NK-92 treated with Interleukin-12 subunit alpha and Interleukin-12 subunit beta, amount 100 ng/mL, for 24 hours (cell line): ENCODE measurements at places on chromosomes 13 and 19.

DNA sequence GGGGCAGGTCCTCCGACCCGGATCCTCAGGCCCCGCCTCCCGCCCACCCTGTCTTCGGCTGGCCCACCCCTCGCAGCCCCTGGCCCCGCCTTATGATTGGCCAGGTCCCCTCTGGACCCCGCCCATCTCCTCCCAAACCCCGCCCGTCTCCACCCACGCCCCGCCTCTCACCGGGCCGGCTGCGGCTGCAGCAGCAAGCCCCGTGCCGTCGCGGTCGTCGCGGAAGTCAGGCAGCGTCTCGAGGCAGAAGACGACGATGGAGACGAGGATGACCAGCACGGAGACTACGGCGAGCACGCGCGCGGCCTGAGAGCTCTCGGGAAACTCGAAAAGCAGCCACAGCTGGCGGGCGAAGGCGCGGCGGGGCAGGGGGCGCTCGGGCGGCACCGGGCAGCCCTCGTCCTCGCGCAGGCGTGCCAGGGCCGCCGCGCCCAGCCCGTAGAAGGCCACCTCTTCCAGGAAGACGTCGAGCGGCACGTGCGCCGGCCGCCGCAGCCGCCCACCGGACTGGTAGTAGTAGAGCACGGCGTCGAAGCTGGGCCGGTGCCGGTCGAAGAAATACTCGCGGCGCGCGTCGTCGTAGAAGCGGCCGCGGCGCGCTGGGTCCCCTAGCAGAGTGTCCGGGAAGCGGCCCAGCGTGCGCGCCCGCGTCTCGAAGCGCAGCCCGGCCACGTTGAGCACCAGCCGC is 495 bp downstream of the KCNA7 start:
- DNase-seq = no peak

- peak; percentile 68 for DNase-seq
Observed at GRCh38 chr19:29623726-29624488, 17.8 kb downstream of the POP4 start.

DNA sequence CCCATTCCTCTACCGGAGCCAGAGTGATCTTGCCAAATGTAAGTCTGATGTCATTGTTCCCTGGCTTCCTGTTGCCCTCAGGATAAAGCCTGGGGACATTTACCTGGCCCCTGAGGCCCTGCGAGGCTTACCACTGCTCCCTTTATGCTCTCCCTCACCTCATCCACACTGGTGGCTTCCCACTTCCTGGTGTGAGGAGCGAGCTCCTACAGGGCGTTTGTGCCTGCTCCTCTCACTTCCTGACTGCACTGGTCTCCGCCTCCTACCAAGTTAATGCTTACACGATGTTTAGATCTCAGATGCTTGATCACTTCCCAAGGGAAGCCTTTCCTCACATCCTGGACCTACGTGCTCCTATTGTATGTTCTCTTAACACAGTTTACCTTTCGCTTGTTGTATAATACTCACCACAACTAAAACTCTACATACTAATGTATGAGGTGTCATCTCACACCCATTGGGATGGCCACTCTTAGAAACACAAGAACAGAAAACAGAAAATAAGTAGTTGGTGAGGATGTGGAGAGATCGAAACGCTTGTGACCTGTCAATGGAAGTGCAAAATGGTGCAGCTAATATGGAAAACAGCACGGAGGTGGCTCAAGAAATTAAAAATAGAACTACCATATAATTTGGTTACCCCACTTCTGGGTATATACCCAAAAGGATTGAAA is 177.6 kb downstream of the SHISA2 start:
- no peak for DNase-seq

DNA sequence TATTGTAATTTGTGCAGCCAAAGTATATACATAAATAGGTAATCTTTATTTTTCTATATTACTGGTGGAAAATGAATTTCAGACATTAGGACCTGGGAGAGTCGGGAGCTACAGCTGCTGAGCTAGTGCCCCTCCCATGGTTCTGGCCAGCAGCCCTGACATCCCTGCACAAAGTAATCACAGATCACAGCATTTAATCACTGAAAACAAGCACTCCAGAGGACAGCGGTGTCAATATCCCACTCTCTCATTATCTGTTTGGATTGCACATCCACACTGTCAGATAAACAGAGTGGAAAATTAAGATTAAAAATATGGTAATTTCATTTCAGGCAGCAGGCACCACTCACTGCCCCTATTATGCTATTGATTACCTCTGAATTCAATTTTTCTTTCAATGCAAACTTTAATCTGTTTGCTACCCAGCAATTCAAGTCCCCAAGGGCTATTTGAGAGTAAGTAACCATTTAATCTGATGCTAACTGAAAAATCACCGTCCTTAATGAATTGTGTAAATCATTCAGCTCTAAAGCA is 254.1 kb upstream of the SOX21 start:
- DNase-seq = no peak

GRCh38 chr13:110572778-110573118 is 11.2 kb upstream of the RAB20 start:
- no peak for DNase-seq

DNA sequence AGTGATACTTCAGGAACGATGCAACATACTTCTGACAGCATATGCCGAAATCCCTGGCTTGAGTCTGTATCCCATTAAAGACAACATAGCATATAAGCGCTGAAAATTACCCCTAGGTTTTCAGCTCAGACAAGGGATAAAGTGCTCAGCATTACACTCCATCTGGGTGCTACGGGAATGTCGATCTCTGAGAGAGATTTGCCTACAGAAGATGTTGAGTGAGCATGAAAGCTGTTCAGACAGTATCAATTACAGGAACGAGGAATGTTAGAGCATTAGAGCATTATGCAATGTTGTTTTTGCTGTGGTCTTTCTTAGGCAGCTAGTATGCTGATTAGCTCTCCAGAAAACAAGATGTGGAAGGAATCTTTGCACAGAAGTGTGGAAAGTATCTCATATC is 484.5 kb downstream of the LIG4 start:
- no peak for DNase-seq

- DNase-seq = no peak
Observed at GRCh38 chr19:1053176-1054101, 13.5 kb upstream of the ARHGAP45 start.

DNA sequence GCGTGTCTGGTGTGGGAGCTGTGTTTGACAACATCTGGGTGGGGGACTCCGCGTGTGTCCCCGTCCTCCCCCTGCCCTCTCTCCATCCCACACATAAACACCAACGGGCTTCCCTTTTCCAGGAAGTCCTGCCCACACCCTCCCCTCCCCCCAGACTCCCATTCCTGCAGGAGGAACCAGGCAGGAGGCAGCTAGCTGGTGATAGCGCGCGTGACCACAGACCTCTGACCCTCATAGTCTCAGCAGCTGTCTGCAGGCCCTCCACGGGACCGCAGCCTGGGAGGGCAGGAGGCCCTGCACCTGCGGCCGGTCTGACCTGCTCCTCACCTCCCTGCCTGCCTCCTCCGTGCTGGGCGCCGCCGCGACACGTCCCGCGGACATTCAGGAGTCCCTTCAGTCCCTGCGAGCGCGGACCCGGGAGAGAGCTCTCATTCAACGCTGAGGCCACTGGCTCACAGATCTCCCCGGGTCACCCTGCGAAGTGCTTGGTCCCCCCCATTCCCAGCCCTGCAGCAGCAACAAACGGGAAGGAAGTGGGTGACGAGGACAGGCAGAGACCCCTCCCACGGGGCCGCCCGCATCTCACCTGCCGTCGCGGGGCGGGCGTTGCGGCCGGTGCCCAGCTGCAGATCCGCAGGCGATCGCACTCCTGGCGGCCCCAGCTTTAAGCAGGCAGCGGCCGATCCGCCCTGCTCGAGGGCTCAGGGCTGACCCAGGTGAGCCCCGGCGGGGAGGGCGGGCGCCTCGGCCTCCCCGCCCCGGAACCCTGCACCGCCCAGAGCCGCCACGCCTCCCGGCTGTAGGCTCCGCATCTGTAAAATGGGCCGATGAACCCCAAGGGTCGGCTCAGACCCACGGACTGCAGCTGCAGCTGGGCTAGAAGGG is 1.1 kb upstream of the ACP5 start:
- DNase-seq = no peak
